ENCODE measurements at places on chromosomes 7 and 10.

DNA sequence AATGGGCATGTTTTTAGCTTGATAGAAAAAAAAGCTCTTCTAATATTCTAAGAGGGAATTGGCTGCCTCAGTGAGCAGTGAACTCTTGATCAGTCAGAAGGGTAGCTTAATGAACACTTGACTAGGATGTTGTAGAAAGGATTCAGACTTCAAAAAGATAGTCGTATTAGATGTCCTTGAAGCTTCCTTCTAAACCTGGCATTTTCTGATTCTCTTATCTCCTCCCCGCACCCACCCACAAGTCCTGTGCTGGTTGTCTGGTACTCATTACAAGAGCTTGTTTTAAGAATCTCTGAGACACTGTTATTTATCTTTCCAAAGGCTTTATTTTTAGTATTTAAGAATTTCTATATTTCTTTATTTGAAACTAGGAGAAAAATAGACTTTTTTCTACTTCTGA lies 7.4 kb upstream of the SMIM30 start:
- no peak for DNase-seq

- DNase-seq = no peak
Observed at GRCh38 chr7:4681218-4681851, 760 bp upstream of the FOXK1 start.

GRCh38 chr7:78970440-78970916 lies 483.0 kb downstream of the MAGI2 start:
- peak; percentile 76 for DNase-seq

- DNase-seq = peak; percentile 11
Observed at GRCh38 chr10:97575127-97575668, 2.6 kb downstream of the ANKRD2 start.

GRCh38 chr7:126685018-126685573 lies 567.6 kb downstream of the GRM8 start:
- DNase-seq = no peak

DNA sequence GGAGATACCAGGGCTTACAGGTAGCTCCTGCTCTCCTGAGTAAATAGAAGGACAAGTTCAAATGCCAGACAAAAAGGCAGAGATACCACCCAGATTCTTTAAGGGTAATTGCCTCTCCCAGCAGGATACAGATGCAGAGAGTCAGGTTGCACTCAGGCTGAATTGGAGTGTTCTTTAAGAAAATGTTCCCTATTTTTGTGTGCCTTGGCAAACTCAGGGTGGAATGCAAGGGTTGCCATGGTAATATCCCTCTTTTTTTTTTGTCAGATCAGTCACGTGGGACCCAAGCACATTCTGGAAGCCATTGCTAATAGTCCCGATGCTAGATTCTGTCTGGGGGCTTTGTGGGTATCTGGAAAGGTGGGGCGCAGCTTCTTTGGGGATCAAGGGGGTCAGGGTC lies 628.0 kb downstream of the CALN1 start:
- DNase-seq = no peak

DNA sequence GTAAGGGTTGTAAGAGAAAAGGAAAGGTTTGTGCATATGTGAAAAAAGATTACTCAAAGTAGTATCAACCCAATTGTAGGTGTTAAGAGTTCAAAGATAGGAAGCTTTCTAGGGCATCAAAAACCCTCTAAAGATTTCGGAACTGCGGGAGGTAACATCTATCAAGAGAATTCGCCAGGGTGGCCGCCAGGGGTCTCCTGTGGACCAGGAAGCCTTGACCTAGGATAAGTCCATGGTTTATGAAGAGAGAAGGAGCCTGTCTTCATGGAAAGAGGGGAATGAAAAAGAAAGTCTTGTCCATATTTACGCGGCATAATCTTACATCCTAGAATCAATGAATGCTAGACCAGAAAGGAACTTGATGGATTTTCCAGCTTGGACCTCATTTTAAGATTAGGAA lies 140.7 kb upstream of the CALCR start:
- peak; percentile 43 for DNase-seq

GRCh38 chr10:11934262-11934661 lies 108.3 kb downstream of the UPF2 start:
- peak; percentile 4 for DNase-seq

DNA sequence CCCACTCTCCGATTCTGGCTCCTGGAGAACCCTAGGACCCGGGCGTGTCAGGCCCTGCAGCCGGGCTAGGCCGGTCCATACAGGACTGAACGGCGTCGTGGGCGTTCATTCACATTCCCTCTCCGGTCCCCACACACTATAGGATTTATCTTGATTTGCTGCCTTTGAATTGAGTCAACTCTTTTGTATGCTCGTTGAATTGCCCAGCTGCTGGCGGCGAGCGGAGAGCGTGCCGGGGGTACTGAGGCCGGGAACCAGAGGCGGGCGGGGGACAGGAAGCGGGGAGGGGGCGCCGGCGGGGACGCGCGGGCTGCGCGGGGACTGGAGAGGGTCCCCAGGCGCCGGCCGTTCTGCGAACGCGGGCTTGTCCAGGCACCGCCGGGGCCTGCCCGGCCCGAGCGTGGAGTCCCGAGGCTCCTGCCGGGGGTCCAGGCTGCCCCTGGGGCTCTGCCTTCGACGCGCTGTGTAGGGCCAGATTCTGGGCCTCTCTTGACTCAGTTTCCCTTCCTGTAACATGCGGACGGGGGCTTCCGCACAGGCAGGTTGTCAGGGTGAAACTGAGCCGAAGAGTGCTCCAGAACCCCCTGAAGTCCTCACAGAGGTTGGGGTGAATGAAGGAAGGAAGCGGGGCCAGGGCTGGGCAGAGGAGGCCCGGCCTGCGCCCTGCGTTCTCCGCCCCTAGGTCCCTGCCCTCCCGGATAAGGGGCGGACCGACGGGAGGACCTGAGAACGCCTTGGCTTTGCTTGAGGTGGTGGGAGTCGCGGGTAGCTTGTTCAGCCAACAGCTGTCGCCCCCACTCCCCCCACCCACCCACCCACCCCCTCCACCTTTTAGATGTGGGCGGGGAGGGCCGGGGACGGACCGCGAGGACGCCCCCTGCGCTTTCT lies 769 bp upstream of the ELFN1 start:
- DNase-seq = peak; percentile 42

DNA sequence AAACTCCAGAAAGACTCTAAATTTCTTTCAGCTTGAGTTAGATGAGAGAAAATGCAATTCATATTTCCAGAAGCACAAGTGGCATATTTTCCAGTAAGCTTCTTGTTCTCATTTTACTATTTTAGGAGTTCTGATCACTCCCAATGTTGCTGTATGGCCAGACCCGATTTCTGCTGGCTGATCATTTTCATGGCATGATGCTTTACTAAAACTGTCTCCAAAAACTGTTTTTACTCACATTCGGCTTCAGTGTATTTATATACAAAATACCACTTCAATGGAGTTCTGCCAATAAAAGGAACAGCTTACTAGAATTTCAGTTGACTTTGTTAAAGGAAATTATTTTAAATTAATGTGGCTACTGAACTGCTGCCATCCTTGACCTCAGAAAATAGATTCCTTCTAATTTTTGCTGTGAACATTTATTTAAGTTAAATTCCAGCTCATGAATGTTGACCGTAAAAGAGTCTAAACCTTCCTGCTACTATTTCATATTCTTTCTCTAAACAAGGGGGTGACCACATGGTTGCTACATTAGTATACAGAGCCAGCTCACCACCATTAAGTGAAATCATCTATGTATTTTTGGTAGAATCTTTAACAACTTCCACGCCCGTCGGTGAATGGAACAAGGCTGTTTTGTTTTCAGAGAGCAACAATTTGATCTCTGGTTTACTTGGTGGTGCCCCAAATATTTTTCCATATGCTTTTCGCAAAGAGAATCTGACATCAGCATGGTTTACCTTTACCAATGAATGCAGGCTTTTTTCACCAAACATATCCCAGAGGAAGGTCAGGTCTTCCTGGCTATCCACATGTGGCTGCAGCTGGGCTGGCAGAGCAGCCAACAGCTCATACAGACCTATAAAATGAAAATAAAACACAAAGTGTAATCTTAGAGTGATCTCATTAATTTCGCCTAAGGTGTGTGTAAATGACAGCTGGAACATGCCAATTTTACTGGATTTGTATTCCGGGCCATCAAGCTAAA lies 101.2 kb downstream of the MPP7 start:
- DNase-seq = no peak

DNA sequence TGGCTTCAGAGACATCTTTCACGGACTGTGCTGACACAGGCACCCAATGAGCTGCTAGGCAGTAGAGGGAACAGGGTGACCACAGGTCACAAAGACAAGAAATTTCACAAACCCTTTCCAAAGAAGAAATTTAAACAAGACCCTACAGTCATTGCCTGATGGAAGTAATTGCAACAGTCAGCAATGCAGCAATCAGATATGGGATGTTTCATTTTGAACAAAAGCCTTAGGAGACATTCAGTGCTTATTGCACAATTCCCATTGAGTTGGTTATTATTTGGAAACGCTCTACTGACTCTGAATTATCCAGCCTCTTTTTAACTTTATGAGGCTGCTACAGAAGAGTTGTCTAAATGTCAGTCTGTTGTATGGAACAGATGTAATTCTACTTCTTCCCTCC lies 85.5 kb downstream of the ETV1 start:
- DNase-seq = peak; percentile 42

DNA sequence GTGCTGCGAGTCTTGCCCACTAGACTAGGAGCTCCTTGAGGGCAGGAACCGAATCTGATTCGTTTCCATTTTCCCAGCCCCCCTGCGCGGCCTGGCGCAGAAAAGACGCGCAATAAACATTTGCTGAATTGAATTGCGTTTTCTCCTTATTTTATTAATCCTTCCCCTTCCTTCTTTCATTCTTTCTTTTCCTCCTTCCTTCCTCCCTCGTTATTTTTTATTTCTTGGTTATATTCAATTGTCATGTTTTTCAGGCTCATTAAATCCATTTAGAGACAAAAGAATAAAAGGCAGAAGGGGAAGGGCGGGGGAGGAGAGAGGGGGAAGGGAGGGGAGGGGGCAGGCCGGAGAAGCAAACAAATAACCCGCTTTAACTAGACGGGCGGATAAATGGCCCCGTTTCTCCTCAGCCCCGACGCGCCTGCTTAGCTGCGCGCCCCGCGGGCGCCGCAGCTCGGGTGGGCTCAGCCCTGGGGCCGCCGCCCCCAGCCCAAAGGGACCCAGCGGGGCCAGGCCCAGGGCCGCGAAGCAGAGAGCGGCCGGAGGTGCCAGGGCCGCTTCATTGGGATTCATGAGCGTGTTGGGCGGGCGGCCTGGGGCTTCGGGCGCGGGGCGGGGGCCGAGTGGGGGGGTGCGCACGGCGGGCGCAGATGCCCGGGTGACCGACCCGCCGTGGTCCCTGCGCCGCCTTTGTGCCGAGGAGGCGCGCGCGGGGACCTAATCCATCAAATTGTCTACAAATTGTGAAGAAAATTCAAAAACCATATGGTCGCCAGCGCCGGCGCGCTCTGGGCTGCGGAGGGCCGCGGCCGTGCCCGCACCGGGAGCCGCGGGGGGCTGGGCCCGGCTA lies 5.0 kb downstream of the LBX1 start:
- no peak for DNase-seq

- peak; percentile 12 for DNase-seq
Observed at GRCh38 chr10:69086001-69086509, 1.8 kb upstream of the SRGN start.

DNA sequence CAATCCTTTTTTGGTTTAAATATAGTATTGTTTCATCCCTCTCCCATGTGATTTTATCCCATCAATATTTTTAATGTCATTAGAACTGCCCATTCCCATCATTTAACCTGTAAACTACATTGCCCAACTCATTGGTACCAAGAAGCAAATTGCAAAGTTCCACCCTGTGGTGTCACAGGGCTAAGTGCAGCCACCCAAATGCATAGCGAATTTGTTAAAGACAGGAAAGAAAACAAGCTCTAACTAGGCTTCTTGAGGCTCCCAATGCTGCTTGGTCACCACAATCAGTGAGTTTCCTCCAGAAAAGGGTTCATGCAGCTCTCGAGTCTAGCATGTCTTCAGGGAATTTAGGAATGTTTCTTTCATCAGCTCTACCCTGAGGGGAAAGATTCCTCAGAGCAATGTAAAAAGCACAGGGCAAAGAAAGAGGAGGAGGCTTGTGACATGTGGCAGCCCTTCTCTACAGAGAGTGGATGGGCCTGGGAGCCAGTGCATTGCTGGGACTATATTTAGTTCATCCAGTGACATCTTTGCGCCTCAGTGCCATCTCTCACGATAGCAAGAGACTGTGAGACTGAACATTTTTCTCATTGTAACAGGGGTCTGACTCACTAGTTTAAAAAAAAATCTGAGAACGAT lies 58.1 kb downstream of the CAV1 start:
- DNase-seq = peak; percentile 89

GRCh38 chr7:24880886-24881285 lies 99.1 kb downstream of the OSBPL3 start:
- DNase-seq = no peak

DNA sequence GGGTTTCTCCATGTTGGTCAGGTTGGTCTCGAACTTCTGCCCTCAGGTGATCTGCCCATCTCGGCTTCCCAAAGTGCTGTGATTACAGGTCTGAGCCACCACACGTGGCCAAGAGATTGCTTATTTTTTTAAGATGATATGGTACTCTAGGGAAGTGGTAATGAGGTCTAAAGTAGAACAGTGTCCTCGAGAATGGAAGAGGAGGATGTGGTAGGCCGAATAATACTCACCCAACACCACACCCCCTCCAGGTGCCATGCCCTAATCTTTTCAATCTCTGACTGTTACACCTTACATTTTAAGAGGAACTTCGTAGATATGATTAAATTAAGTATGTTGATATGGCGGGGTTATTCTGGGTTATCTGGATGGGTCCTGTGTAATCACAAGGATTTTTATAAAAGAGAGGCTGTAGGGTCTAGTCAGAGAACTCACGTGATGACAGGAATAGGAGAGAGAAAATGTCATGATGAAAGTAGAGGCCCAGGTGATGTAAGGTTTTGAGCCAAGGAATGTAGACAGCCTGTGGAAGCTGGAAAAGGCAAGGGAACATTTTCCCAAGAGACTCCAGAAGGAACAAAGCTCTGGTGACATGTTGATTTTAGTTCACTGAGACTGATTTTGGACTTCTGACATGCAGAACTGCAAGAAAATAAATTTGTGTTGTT lies 29.5 kb downstream of the CDK13 start:
- peak; percentile 2 for DNase-seq

DNA sequence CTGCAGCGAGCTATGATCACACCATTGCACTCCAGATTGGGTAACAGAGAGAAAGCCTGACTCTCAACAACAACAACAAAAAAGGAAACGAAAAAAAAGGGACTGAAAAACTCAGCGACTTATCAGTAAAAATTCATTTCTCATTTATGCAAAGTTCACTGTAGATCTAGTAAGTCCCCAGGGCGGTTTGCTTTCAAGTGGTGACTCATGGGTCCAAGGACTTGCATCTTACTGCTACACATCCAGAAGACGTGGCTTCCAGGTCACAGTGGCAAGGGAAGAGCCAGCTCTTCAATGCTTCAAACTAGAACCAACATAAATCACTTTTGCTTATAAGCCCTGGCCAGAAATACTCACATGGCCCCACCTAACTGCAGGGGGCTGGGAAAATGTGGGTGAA lies 178.3 kb upstream of the AUTS2 start:
- peak; percentile 54 for DNase-seq
